ENCODE measurements at places on chromosomes 4 and X.

DNA sequence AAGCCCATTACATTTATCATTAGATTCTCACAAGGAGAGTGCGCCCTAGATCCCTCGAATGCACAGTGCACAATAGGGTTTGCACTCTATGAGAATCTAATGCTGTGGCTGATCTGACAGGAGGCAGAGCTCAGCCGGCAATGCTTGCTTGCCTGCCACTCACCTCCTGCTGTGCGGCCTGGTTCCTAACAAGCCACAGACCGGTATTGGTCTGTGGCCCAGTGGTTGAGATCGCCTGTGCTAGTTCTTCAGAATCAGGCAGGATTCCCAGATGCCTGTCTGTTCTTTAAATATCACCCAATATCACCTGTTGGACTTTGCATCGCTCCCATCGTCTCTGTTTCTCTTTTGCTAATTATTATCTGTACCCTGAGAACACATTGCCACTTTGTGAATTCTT, 14.0 kb downstream of the DSPP start:
- no peak for DNase-seq

- DNase-seq = no peak
These were observed 68.7 kb upstream of the PGM2 start for GRCh38 chr4:37757761-37758160.

DNA sequence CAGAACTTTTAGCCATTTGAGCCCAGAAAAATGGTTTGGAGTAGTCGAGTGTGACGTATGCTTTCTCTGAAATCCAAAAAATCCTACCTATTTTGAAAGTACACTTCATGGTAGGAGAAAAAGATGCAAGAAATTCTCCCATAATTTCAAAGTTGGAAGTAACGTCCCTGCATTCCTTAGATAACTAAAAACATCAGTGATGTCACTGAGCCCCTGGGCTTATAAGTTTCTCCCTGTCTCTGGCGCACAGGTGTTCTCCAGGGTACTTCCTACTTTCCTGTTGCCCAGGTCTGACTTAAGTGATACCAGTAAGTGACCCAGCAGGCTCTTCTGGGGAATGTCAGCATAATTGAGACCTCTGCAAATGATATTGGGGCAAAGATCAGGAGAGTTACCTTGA, 90.5 kb upstream of the WDR1 start:
- DNase-seq = no peak

DNA sequence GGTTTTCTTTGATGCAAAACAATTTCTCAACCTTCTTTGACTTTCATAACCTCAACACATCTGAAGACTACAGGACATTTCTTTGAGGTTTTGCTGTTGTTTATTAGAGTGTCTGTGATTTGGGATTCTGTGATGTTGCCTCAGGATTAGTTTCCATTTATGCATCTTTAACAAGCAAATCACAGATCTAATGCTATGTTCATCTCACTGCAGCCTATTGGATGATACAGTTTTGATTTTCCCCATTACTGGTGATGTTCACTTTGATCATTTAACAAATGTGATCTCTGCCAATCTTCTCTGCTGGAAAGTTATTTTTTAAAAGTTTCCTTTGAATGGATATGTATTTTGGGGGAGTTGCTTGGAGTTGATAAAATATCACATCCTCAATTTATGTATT, 624.9 kb upstream of the HS3ST1 start:
- no peak for DNase-seq

DNA sequence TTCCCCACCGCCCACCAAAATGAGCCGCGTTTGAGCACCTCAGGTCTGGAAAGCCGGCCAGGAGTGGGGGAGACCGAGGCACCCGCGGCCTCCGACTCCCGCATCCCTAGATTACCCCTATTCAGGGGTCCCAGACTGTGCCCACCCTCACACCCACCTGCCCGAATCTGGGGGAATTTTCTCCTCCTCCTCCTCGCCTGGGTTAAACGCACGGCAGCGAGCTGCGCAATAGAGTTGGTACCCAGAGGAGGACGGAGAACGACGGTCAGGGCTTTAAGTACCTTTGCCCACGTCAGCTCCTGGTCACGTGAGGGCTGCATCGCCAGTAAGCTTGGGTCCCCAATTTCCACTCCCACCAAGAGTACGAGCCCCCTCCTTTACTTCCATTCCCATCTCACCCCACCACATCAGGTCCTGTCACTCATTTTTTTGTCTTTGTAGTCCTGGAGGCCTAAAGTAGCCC, at the start of gene ARMCX2:
TSS of gene ARMCX2 (minus strand) at position 250 of the 463 bp plus-strand sequence. CDS start 2,262 bp downstream, outside the sequence.
- no peak for DNase-seq

All from stimulated activated CD8-positive, alpha-beta memory T cell treated with anti-CD3 and anti-CD28 coated beads, Interleukin-7, amount 100 ng/mL, for 1 hour (primary cell).